ENCODE measurements at places on chromosomes 5 and 9.

- DNase-seq = no peak
These were observed 1.8 kb upstream of the CFAP95 start for GRCh38 chr9:69818750-69819345.

DNA sequence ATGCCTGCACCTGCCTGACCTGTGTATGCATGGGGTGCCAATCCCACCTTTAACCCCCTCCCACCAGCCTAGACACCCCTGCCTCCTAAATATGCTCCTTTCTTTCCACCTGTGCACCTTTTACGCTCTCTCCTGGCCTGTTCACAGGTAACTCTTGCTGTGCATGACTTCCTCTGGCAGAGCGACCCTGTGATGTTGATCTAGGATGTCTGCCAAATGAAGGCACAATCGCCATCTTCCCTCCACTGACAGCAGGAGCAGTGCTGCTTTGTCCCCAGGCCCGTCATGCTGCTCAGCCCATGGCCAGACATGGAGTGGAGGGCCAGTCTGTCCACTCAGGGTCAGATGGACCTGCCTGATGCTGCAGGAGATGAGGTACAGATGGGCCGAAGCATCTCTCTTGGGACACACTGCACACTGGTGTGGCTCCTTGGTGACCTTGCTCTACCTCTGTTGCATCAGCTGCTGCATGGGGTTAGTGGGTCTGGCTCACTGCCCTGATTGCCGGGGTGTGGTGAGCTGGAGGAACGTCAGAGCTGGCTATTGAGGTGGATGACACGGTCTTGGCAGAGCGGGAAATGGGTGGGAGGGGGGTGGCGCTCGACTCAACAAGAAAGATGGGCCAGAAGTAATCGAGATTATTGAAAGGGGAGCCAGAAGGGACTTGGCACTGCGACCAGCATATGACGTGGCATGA lies 101.7 kb upstream of the PITX1 start:
- no peak for DNase-seq

DNA sequence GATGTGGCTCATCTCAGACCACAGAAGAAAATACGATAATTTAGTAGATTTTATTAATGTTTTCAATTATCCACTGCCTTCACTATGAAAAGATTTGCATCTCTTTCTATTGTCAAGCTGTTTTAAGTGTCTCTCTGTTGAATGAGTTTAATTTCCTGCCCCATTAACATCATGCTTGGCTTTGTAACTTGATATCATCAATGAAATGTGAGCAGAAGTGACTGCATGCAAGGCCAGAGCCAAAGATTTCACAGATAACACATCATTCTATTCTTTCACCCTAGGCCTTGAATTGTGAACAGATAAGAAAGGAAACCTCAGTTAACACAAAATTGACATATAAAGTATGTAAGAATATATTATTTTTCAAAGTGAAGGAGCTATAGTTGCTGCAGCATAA lies 986.4 kb upstream of the CDH18 start:
- DNase-seq = no peak

DNA sequence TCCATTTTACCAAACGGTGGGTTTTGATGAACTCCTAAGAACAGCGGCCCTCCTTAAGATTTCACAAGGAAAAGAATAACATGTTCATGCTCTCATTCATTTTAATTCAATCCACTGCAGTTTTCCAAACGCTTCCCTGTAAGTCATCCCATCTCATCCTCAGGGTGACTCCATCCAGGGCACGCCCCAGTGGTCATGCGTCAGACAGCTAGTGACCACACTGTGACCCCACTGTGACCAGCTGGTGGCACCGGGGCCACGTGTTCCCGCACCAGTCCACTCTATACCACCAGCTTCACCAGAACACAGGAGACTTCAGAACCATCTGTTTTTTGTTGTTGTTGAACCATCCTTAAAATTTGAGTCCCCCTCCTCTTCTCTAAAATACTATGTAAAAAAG lies 14.3 kb downstream of the ATPSCKMT start:
- no peak for DNase-seq

GRCh38 chr5:140182803-140183367 lies 7.9 kb downstream of the CYSTM1 start:
- no peak for DNase-seq

GRCh38 chr5:23042226-23042625 lies 189.1 kb upstream of the CDH12 start:
- no peak for DNase-seq

DNA sequence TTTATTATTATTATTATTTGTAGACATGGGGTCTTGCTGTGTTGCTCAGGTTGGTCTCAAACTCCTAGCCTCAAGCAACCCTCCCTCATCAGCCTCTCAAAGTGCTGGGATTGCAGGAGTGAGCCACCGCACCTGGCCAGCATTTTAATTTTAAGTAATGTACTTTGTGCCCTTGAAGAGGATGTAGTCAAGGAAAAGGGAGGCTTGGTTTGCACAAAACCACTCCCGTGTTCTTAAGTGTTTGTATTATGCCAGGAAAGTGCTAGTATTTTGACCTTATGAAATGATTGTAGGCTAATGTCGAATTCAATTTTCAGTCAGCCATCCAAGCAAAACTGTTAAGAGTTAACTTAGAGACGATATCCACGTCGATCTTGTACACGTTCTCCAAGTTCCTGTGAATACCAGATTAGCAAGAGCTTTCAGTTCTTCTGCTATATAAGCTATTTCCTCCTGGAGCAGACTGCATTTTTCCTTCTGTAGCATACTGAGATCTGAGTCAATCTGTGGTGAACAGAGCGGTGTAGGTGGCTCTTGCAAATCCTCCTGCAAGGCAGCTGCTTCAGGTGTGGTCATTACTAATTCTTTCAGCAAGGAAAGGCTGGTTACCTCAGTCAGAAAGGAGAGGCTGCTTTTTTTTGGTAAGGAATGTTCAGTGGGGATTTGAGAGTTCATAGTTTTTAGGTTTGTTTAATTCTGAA lies 23.7 kb downstream of the CCDC171 start:
- DNase-seq = no peak

- no peak for DNase-seq
These were observed 1.2 kb downstream of the PURA start for GRCh38 chr5:140115186-140115500.

DNA sequence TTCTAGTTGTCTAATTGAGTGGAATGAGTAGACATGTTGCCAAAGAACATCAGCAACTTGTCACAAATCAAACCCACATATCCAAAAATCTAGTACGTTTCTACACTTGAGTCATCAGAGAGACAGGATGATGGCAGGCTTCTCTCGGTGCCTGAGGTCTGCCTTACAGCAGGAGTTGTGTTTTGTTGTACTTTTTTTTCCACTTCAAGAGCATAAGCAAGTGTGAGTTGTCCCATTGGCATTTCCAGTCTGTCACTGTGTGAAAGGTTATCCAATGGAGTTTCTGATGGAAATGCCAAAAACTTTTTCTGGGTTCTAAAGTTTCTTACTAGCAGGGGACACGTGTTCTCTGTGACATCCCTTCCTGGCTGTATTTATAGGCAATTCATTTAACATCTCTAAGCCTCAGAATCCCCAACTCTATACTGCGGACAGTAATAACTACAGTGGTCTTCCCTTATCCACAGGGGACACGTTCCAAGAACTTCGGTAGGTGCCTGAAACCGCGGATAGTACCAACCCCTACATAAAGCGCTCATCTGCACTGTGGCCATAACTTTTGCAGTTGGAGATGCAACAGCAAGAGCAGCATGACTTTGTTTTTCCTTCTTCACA lies 246.5 kb downstream of the SYK start:
- DNase-seq = no peak

GRCh38 chr5:134122530-134122929 lies 8.0 kb downstream of the TCF7 start:
- no peak for DNase-seq

- no peak for DNase-seq
These were observed 146.8 kb downstream of the SIL1 start for GRCh38 chr5:139051392-139051791.

GRCh38 chr9:127351182-127352166 lies 45.5 kb upstream of the SLC2A8 start:
- no peak for DNase-seq

GRCh38 chr9:33288828-33289483 lies 1.4 kb upstream of the NFX1 start:
- DNase-seq = no peak

DNA sequence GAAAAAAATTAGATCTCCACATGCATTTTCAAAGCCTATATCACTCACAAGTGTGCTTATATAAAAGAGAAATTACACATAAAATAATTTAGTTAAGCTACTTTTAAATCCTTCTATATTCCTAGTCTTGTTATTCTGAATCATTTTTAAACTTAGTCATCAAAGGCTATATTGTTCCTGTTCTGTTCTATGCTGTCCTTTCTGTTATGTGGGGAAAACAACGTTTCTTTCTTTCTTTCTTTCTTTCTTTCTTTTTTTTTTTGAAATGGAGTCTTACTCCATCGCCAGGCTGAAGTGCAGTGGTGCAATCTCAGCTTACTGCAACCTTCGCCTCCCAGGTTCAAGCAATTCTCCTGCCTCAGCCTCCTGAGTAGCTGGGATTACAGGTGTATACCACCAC lies 389.2 kb upstream of the FTMT start:
- no peak for DNase-seq

- no peak for DNase-seq
These were observed 272.8 kb downstream of the DENND1A start for GRCh38 chr9:123657099-123657498.

DNA sequence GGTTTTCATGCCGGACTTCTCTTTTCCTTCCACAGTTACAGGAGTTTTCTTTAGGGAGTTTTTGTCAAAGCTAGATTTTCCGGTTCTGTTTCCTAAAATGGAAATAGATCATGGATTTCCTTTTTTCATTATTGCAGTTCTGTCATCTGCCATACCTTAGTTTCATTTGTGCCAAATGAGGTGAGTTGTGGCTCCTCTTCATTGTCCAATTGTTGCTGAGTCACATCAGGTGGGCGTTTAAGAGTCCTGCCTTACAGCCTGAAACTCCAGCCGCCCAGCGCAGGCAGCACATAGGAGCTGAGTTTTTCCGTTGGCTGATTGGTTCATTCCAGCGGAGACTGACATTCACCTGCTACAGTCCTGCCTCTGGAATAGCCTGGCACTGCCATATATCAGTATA lies 14.1 kb downstream of the SLC25A25 start:
- no peak for DNase-seq

- DNase-seq = no peak
These were observed at the start of gene PCDH12 for GRCh38 chr5:141958113-141958512. Gene PCDH12, minus strand, starts transcription at chr5:141958202. Its CDS starts 351 bp downstream, at chr5:141957851.

- DNase-seq = no peak
These were observed 5.7 kb downstream of the RAPGEF1 start for GRCh38 chr9:131734165-131734610.

DNA sequence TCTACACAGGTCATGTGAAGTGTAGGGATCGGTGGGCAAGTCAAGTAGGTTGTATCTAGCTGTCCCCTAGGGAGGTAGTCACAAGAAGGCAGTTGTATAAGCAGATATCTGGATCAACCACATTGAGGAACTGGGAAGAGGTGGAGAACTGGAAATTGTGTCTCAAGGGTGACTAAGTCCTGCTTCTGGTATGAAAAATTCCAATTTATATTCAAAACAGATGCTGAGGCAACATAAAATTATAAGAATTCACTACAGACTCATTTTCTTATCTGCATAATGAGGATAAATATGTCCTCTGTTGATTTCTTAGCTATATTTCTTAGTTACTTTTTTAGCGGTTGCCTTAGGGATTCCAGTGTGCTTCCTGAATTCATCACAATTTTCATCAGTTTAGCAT lies 46.8 kb downstream of the GALNT12 start:
- DNase-seq = no peak

DNA sequence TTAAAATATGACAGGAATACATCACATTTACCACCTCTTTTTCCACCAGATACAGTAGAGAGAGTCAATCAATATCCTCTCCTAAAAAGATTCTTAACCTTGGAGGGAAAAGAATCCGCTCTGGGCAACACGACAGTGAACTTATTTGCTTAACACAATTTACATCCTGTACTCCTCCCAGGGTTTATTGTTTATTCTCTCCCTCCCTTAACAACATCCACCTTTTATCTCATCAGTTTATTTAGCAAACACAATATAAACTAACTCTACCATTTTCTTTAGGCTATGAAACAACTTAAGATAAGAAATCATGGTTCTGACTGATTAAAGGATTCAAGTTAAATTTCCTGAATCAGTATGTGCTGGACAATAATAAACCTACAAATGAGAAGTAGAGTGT lies 50.9 kb downstream of the CERT1 start:
- no peak for DNase-seq

DNA sequence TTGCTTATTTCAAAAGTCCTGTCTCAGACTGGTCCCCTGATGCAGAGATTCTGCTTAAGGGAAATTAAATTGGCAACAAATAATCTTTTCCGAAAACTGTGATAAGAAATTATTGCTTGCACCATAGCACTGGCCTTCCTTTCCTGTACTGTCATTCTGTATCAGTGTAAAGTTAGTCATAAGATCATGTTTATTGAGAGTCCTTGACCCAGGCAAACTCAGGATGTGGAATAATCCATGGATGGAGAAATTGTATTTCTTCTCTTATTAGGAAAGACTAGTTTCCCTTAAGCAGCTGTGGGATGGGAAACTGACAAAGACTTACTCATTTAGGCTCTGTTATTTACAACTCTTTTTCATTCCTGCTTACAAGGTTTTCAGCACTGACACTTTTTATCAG lies 83.0 kb upstream of the RANBP6 start:
- DNase-seq = no peak

- DNase-seq = no peak
These were observed 31.2 kb downstream of the NIPSNAP3B start for GRCh38 chr9:104795082-104795481.

DNA sequence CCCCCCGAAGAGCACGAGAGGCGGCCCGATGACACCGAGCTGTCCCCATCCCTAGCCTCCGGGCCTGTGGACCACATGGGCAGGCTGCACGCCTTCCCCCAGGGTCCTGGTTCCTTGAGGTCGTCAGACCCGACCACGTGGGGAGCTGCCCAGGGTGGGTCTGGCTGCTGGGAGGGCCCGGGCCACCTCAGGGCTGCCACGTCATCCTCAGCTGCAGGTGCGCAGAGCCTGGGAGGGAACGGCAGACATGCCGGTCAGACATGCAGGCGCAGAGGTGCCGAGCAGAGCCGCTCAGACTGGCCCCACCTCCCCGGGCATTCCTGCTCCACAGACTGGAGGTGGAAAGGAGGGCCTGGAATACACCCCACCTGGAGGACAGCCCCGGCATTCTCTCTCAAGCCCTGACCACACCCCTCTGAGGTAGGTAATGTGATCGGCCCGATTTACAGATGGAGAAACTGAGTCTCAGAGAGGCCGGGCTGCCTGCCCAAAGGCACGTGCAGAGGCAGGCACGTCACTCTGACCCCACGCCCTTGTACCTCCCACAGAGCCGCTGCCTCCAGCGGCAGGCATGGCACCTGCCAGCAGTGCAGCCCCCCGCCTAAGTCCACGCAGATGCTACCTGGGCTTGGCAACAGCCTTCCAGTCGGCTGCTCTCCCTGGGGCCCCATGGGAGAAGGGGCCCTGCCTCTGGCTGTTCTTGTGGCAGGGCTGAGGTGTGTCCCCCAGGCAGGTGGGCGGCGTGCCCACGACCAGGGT lies 649 bp downstream of the CCDC187 start:
- DNase-seq = no peak
